Activated CD4-positive, alpha-beta T cell treated with anti-CD3 and anti-CD28 coated beads for 24 hours (primary cell): ENCODE measurements at places on chromosomes 3 and 15.

GRCh38 chr3:124504332-124505059, 225.8 kb upstream of the UMPS start:
- no peak for DNase-seq

GRCh38 chr15:42908538-42908937, 12.0 kb downstream of the TTBK2 start:
- DNase-seq = no peak

DNA sequence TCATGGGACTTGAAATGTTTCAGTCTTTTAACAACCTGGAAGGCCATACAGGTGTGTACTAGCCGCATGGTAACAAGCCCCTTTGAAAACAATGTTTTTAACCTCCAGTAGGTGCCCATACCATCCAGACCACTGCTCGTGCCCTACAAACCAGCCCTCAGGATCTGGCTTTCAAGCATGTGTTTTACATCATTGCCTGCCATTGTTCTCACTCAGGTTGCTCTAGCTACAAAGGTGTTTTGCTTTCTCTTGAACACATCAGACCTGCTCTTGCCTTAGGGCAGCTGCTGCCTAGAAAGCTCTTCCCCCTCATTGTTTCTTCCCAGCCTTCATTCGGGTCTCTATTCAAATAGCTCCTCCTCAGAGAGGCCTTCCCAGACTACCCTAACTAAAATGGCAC, 32.3 kb upstream of the MAP3K13 start:
- no peak for DNase-seq

GRCh38 chr3:122609798-122610559, 32.5 kb downstream of the PARP15 start:
- no peak for DNase-seq

DNA sequence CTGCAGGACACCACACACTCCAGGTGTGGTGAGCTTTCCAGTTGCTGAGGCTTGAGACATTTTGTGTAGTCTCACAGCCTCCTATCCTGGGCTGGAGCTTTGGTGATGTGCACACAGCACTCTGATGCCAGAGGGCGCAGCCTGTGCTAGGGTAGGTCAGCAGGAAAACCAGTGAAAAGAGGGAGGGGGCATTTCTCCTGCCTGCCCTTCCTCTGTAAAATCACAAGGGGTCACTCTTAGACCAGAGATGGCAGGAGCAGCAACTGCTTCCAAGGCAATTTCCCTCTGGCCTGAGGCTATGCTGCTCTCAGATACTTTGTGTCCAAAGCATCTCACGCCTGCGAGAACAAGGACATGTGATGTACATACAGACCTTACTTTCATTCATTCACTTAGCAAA, 16.5 kb upstream of the MUSTN1 start:
- no peak for DNase-seq

GRCh38 chr3:133476971-133477375, 77.1 kb downstream of the BFSP2 start:
- DNase-seq = no peak

DNA sequence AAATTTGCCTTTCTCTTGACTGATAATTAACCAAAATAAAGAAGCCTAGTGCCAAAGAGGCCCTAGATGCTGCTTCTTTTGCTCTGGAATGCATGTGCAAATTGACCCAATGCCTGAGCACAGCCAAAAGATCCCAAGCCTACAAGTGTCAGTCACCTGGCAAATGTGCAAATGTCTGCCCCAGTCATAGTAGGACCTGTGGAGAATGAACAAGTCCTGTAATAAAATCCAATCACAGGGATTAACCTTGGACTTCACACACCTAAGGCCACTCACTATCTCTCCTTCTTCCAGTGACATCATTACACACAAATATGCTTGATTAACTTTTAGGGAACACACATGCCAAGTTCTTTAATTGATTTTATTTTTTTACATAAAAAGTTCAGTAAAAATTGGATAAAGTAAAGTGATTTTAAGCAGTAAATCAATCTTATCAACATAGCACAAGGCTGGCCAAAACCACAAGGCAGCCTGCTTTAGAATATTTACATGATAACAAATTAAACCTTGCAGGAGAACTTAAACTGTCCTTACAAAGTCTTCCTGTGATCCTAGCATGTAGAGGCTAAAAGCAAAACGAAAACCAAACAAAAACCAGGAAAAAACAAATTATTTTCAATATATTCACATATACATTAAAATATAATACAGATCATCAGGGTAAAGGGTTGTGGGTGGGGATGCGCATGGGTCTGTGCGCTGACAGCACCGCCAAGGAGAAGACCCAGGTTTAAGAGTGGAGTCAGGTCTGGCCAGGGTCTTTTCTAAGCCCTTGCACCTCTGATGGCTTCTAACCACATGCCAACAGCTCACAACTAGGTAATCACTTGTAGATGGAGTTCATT, 36.8 kb downstream of the NBEAL2 start:
- DNase-seq = no peak

- no peak for DNase-seq
These were observed 140.4 kb downstream of the CHDH start for GRCh38 chr3:53705774-53706173.

DNA sequence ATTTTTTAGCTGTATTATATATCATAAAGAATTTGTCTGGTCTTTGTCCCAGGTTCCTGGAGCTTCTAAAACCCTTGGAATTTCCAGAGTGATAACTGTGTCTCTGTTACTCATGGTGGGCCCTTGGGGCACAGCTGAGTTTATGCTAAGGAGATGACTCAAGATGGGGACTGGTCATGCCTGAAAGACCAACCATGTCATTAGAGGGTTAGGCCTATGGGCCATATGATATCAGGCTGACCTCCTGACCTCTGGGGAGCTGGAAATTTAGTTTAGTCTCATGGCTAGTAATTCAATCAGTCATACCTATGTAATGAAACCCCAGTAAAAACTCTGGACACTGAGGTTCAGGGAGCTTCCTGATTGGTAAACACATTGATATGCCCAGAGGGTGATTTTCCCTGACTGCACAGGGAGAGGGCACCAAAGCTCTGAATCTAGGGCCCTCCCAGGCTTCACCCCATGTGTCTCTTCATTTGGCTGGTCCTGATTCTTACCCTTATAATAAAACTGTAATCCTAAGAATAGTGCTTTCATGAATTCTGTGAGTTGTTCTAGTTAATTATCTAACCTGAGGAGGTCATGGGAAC, 69.6 kb downstream of the EEFSEC start:
- DNase-seq = no peak

DNA sequence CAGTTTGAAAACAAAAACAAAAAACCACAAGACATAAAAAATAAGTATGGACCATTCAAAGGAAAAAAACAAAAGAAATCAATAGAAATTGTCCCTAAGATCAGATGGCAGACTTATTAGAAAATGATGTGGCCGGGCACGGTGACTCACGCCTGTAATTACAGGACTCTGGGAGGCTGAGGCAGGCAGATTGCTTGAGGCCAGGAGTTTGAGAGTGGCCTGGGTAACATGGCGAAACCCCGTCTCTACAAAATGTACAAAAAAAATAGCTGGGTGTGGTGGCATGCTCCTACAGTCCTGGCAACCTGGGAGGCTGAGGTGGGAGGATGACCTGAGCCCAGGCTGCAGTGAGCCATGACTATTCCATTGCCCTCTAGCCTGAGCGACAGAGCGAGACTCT, 16.6 kb downstream of the SPCS1 start:
- no peak for DNase-seq

DNA sequence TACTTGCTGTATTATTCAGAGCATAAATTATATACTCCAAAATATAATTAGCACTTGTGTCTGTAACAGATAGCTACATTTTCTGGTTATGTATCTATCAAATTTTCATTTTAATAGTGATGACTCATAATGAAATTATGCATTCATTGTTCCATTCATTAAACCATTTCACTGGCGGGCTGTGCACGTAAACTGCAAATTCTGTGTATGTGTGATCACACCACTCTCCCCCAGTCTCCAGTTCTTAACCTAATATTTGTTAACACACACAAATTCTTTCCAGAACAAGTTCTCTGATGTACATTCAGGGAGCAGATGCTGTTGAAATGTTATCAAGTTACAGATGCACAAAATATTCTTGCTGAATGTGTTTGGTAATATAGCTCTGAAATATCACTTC, 3.8 kb upstream of the KCNMB2 start:
- DNase-seq = no peak

DNA sequence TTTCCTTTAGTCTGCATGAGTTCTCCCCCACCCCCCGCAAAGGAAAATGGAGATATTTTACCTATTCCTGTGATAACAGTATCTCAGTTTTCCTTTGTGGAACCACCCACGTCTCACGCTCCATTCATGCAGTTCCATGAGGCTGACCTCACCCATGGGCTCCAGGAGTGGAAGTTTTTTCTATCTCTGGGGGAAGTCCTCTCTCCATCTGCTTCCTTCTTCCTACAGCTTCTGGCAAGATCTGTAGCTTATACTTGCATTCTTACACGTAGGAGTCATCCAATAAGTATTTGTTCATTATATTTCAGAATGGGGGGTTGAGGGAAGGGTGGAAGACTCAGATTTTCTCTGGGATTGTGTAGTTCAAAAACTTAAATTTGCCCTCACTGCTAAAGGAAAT, 5.8 kb upstream of the GLCE start:
- DNase-seq = no peak

DNA sequence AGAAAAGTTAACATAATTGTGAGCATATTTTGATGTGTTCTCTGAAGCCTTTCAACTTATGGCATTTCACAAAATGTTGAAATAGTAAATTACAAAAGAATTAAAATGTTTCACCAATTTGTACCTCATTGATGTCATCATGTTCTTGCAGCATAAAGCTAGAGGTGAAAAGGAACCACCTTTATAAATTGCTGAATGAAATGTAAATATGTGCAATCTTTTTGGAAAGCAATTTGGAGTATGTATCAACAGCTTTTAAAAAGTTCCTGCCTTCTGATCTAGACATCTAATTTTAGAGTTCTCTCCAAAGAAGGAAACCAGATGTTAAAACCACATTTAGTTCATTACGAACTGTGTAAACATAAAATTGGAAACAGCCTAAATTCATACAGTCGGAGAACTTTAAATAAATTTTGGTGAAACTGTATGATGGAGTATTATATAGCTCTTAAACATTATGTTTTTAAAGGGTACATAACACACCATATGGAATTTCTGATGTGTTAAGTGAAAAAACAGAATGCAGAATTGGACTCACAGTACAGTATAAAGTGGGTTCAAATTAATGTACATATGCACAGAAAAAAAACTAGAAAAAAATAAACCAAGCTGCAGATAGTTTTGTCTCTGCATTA, 311.2 kb upstream of the NAALADL2 start:
- DNase-seq = no peak

GRCh38 chr15:41660235-41661077, at the start of gene MGA:
Gene MGA (plus strand): TSS chr15:41660405.
- peak; percentile 78 for DNase-seq

GRCh38 chr15:89972085-89972484, 29.0 kb upstream of the ZNF710 start:
- DNase-seq = no peak

GRCh38 chr15:70995383-70995970, 102.9 kb downstream of the LRRC49 start:
- DNase-seq = no peak

GRCh38 chr3:46440531-46441294, 24.0 kb downstream of the LTF start:
- DNase-seq = peak; percentile 8

GRCh38 chr3:115660646-115661337, 37.5 kb downstream of the GAP43 start:
- no peak for DNase-seq

DNA sequence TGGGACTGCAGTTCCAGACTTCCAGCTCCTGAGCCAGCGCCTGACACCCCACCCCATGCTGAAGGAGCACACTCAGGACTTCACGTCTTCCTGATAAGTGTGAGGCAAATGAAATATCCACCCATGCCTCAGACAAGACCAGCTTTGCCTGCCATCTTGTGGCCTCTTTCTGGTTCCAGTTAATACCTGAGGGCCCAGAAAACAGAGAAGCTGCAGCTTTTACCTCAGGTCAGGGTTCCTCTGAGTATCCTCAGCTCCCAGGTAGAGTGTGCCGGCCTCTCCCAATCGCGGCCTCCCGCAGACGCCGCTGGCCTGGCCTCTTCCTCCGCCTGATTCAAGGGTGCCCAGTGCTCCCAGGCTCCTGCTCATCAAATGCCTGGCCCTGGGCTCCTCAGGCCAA, 5.1 kb upstream of the KLHL6 start:
- no peak for DNase-seq

DNA sequence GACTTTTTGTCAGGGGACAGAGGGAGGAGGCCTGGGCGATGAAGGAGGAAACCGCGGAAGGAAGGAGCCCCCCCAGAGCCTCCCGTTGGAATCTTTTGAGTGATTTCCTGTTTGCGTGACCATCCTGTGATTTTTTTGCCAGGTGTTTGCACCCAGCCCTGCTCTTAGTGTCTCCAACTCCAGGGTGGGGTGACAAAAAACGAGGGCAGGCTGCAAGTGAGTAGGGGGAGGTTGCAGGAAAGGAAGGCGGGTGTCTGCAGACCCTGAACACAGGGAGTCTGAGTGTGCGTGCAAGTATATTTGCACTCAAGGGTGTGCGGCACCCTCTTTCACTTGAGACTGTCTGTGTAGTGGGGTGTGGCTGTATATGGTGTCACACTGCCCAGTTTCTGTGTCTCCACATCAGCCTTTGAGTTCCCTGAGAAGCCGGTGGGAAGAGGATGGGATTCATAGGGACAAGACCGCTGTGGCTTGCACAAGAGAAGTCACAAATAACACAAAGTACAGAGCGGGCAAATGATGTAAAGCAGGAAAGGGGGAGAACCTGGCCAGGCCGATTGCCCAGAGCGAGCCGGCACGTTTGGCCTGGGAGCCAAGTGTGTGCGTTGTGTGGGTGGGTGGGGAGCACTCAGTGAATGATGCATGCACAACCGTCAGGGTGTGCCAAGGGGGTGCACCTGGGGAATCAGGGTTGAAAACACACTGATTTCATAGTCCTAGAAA, 6.6 kb downstream of the ISLR2 start:
- DNase-seq = no peak

- no peak for DNase-seq
These were observed 10.6 kb downstream of the HCN4 start for GRCh38 chr15:73357999-73358665.

- no peak for DNase-seq
These were observed 105.0 kb downstream of the KLHL25 start for GRCh38 chr15:85689729-85690128.

DNA sequence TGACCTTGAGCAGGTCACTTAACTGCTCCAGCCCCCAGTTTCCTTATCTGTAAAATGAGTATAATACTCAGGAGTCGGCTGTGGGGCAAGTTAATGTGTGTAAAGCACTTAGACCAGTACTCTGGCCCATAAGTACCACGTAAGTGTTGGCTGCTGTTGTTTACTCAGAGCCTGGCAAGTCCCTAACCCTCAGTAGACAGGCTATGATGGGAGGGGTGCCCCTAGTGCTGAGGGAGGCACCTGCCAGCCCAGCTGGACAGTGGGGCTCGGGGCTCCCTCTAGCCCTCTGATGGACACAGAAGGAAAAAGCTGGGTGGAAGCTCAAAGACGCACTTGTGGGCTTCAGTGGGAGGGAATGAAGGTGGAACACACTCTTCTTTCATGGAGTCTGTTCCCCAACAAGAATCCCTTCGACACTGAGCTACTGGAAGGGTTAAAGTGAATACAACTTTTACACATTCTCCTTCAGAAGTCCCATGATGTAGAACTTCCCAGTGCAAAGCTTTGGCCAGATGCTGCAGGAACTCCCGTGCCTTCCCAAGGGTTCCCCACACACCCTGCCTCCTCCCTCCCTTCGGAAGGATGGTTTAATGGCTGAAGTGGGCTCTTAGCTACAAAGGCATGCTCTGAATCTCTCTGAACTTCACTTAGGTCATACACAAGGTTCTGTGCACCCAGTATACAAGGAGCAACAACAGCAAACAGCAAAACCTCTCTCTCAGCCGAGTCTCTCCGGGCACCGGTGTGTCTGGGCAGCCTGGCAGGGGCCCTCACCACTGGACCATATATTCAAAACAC, 25.4 kb downstream of the TMEM44 start:
- no peak for DNase-seq
